ENCODE measurements at places on chromosomes 4 and X.

GRCh38 chr4:150173432-150173861 is 95.2 kb downstream of the DCLK2 start:
- no peak for DNase-seq

DNA sequence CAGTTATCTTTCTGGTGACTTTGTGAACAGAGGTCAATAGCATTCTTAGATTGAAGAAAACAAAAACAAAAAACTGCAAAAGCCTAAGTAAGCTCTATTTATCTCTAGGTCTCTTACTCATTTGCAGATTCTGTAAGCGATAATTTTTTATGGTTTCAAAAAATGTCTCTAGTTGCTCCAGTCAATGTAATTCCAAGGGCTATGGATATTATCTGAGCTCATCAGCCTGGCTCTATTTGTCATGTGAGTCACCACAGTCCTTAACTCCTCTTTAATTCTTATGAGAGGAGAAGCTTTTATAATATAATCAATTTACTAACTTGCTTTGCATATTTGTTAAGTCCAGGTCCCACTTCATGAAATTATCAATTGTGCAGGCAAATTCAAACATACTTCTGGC is 79.1 kb downstream of the NPFFR2 start:
- DNase-seq = no peak

DNA sequence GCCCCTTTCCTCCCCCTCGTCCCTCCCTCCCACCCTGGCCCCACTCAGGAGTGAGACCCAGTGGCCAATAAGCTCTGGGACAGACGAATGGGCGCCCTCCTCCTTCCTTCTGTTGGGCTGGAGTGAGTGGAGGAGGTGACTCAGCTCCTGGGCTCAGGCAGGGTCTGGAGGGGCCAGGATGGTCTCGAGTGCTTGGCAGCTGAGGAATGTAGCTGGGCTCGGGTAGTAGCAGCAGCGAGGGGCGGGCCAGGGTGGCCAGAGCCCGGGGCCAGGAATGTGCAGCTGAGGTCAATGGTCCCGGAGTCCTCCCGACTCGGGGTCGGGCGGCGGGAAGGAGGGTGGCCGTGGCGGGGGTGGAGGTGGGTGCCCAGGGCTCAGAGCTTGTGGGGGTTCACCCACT is 15.0 kb downstream of the G6PD start:
- no peak for DNase-seq

GRCh38 chr4:52095374-52095773 is 44.3 kb downstream of the SPATA18 start:
- no peak for DNase-seq

DNA sequence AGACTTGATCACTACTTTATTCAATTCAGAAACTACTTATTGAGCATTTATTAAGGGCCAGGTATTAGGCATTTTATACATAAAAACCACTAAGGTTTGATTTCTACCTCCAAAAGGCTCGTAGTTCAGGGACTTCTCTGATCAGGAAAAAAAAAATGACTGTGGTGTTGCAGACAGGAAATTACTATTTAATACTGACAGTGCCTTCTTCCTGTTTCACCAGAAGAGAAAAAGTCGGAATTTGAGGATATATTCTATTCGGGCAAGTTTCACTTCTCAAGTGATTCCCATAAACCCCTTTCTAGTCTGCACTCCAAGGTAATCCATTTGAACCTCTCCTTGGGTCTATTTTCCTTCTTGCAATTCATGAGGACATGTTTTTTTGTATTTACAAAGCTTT is 15.3 kb upstream of the TASL start:
- DNase-seq = no peak

GRCh38 chrX:110418316-110419235 is 59.9 kb downstream of the RTL9 start:
- DNase-seq = no peak

- no peak for DNase-seq
Observed at GRCh38 chrX:17830211-17830610, 30.9 kb downstream of the RAI2 start.

DNA sequence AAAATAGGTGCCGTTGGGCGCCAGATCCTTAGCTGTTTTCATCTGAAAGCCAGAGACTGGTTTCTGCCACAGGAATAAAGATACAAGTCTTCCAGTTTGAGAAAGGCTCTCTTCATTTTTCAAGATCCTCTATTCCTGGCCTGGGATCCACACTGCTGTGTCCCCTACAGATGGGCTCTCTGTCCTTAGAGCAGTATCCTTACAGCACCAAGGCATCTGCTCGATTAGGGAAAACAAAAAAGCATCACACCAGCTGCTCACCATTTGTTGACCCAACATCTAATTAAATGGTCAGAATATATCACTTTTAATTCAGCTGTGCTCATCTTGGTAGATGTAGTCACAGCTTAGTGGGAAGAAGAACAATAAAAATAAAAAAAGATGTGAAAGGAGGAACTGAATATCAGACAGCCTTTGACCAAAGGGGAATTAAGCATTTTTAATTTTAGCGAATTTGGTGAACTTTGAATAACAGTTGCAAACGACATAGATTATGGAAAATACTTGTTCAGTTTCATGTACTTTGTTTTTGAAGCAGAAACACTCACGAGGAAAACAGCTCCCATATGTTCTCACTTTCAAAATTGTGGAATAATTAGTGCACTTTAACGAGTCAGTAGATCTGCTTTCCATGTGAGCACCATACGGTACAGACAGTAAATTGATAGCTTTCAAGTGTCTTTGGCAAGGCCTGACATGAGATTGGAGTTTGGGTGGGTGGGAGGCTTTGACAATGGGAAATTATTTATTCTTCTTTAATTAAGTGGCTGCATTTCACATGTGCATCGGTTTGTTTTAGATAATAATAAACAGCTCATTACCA is 148.4 kb upstream of the CLNK start:
- no peak for DNase-seq

- no peak for DNase-seq
Observed at GRCh38 chr4:176949029-176949428, 156.3 kb upstream of the VEGFC start.

DNA sequence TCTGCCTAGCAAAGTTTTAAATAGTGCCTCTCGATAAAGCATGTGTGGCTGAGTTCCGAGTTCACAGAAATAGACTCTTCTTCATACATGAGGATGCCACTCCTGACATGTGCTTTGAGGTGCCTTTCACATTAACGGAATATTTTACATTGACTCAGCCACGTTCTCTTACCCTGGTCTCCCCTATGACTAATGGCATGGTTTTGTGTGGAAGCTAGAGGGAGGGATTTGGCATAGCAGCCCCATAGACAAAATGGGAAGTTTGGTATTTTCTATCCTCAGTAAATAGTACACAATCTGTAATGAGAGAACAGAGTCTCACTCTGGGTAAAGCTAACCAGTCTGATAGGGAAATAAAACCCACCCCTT is 68.9 kb downstream of the PCDH19 start:
- DNase-seq = no peak

GRCh38 chr4:37690976-37691375 is 4.8 kb upstream of the RELL1 start:
- no peak for DNase-seq

GRCh38 chrX:24005028-24005427 is 22.0 kb downstream of the KLHL15 start:
- no peak for DNase-seq

GRCh38 chrX:132568291-132568690 is 79.5 kb upstream of the MBNL3 start:
- no peak for DNase-seq

DNA sequence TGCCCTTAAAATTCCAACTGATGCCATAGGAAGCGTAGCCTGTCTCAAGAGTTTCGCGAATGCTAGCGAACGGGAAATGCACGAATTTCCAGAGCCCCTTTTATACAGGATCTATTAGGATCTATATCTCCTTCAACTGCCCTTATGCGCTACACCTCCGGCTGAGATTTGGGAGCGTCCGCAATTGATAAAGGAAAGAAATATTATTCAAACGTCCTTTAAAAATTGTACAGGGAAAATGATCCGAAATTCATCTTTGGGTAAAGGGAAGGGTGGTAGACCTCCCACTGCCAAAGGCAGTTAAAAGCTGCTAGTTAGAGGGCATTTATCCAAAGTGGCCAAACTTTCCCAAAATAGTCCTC is 609 bp downstream of the NR3C2 start:
- DNase-seq = no peak

All from stimulated activated CD8-positive, alpha-beta memory T cell treated with anti-CD3 and anti-CD28 coated beads, Interleukin-4, amount 100 ng/mL, for 24 hours (primary cell).